ENCODE measurements at places on chromosomes 3 and 15.

- no peak for DNase-seq
Observed at GRCh38 chr3:58092521-58092920, 84.3 kb downstream of the FLNB start.

DNA sequence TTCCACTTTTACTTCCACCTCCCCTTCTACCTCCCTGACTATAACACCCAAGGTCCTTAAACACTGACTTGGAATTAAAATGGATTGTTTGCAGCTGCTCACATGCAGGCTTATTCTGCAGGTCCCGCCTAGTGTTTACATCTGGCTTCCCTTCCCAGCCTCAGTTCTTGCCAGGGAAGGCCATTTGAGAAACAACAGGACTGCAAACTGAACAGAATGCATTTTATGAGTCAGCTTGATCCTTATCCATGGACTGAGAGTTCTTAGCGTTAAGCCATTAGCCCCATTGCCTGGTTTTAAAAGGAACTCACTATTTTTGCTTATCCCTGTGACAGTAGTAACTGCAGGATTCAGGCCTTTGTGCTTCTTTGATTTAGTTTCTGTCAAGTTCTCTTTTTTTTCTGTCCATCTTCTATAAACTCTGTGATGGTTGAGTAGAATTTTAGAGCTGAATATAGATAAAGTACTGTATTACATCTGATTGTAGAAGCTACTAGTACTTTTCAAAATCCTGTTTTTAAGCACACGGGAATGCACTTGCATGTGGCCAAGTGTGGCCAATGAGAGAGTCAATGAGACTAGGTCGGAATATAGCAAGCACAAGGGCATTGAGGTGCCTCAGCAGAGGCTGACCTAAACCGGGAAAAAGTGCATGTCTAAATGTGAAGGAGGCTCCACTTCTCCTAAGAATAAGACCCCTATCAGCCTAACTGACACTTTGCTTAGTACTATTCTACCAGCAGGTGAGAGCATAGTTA lies 106.4 kb downstream of the TUSC7 start:
- no peak for DNase-seq

- DNase-seq: peak; percentile 16
Observed at GRCh38 chr15:25710184-25710583, 152.9 kb downstream of the ATP10A start.

- no peak for DNase-seq
Observed at GRCh38 chr15:58830556-58830955, 59.5 kb downstream of the MINDY2 start.

DNA sequence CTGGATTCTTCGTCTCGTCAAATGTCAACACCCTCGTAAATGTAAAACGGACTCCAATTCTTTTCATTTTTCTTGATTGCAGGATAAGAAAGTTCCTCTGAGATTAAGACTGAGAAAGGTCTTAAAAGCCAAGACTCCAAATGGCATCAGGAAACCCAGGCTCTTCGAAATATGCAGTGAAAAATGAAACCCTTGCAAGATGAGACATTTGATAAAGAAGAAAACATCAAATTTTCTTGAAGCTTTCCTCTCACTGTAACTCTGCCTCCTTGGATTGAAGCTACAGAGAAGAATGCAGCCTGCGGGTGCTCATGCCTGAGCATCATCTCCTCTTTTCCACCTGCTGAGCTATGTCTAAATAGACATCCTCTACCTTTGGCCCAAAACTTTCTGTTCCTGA lies 342.4 kb upstream of the THBS1 start:
- no peak for DNase-seq

- DNase-seq: no peak
Observed at GRCh38 chr3:68239542-68239941, 585.1 kb upstream of the SUCLG2 start.

GRCh38 chr15:87998630-87999029 lies 257.9 kb downstream of the NTRK3 start:
- DNase-seq: no peak

DNA sequence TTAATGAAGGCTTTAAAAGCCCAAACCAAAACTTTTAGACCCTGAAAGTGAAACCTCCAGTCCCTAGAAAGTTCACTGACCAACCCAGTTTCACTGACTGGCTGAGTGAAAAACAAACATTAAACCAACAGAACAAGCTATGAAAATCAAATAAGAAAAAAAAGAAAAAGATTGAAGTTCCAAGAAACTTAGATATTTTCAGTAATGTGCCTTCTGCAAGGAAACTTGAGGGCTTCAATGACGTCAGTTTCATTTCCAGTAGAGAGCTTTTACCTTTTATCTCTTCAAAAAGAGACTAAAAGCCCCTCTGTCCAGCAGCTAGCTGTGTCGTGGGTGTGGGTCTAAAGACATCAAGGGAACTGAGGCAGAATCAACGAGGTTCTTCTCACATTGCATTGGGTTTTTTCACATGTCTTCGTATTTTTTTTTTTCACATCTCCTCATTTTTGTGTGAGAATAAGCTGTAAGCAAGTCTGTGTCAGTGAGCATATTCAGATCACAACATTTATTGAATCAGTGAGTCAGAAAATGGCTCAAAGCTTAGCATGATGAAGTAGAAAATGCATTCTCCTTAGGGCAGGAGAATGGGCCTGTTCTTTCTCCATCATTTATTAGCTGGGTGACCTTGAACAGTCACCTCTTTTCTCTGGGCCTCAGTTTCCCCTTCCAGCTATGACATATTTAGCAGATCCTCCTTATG lies 54.8 kb upstream of the BCL6 start:
- DNase-seq: no peak

- no peak for DNase-seq
Observed at GRCh38 chr15:90291679-90292356, 26.3 kb downstream of the NGRN start.

GRCh38 chr3:107045791-107046190 lies 331.4 kb upstream of the CCDC54 start:
- DNase-seq: no peak

DNA sequence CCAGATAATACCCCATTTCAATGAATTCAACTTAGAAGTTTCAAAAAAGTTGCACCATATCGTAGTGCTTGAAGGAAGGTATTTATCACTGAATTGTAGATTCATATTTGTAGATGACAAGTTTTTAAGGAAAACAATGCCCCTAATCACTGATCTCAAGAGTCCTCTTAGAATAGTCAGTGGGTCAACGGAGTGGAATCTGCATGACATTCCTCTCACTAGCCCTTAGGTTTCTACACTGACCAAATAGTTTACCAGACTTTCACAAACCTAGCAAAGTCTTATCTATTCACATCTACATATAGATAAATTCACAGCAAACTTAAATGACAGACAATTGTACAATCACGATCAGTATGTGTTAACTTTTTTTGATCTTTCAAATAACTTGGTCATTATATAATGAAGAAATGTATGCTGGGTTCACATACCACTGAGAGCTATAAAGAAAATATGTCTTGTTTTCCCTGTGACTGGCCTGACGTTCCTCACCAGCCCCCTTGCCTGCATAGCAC lies 35.7 kb upstream of the PHLDB2 start:
- DNase-seq: no peak

DNA sequence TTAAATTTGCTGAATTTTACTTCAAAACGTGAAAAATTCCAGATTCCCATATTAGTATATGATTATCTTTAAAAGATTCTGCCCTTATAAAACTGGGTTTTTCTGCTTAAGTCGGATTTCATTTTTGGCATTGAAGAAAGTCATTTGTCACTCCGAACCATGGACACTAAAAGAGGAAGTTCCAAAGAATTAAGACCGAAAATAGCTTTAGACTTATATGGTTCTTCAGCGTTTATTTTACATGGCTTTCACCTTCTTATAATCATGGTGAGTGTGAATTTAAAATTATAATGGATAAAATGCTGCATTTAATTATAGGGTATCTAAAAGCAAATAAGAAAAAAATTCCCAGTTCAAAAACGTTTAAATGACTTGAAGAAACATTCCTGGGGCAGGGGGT lies 1.0 kb downstream of the C3orf38 start:
- no peak for DNase-seq

GRCh38 chr3:194758716-194759115 lies 73.0 kb downstream of the FAM43A start:
- no peak for DNase-seq

DNA sequence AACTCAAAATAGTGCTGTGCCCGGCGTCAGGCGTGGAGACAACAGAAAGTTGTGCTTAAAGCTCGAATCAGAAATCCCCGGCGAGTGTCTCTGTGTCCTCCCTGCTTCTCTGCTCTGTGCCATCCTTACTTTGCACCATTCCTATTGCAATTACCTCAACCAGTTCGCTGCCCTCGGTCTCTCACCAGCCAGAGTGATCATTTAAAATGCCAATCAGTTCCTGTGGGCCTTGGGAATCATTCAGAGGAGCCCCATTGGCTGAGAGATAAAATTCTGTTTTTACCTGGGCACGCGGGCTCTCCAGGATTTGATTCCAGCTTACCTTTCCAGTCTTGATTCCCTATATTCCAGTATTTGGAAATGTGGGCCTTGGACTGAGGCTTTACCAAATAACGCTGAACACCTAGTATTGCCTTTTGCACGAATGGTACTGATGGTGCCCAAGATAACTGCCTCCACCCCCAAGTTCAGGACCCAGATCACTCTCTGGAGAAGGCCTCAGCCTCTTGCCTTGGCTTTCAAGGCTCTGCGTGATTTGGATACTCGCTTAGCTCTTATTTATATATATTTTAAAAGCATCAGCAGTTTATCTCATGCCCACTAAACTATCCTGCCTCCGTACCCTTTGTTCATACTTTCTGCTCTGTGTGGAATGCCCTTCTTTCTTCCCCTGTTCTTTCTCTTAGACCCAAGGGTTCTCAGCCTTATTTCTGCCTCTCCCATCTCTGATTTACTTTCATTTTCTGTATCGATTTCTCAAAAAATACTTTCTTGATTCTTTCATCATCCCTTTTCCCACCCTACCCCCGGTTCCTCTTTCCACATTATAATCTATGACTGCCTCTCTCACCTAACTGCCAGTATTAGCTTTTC lies 863 bp downstream of the PSMA4 start:
- DNase-seq: no peak

GRCh38 chr3:3560591-3561311 lies 238.5 kb upstream of the LRRN1 start:
- DNase-seq: no peak

DNA sequence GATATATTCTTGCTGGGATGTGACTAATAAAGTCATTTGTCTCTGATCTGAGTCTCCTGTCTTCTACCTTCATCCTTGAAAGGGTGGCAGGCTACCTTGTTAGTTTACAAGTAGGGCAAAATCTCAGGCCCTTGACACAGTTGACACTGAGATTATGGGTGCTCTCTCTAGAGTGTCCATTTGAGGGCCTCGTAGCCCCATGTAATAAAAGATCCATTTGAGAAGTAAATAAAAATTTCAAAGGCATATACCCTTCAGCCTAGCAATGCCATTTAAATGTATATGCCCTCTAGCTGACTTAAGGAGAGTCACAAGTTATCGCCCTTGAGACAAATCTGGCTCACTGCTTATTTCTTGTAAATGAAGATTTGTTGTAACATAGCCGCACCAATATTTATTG lies 98.6 kb downstream of the TCF12 start:
- DNase-seq: no peak

DNA sequence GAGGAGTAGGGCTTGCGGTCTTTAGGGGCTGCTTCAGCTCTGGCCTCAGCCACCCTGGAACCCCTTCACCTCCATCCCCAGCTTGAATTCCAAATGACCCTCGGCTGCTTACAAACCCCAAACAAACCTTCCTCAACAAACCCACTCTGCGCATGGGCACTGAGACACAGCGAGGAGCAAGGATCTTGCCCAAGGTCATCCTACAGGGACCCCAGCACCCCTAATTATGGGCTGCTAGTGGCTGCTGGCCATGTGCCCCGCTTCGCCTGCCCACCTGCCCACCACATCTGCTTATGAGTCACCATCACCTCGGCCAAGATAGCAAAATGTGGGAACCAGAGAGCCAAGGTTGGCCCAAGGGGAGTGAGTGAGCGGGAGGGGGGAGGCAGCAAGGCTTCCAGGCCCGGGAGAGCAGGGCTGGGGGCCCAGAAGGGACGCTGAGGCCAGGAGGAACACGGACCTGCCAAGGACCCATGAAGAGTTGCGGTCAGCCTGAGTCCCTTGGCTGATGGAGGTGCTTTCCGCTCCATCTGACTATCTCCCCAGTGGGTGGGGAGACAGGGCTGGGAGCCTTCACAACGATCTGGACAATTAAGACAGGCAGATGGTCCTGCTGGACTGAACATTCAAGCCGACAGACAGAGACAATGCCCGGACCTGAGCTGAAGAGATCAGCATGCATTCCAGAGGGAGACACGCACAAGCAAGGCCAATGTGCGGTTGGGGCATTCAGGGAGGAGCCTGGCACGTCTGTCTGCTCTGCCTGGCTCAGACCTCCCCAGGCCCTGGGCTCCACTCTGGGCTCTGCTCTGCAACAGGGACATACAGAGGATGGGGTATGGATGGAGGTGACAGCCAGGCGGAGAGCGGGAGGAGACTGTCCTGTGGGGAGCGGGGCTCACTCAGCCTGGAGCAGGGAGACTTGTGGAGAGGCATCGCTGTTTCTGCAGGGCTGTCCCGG lies 10.8 kb upstream of the GRIP2 start:
- no peak for DNase-seq

- no peak for DNase-seq
Observed at GRCh38 chr15:49664716-49665115, 43.9 kb downstream of the DTWD1 start.

- DNase-seq: no peak
Observed at GRCh38 chr15:82597815-82598214, 49.3 kb downstream of the CPEB1 start.

GRCh38 chr3:173038484-173038871 lies 102.6 kb downstream of the SPATA16 start:
- no peak for DNase-seq

DNA sequence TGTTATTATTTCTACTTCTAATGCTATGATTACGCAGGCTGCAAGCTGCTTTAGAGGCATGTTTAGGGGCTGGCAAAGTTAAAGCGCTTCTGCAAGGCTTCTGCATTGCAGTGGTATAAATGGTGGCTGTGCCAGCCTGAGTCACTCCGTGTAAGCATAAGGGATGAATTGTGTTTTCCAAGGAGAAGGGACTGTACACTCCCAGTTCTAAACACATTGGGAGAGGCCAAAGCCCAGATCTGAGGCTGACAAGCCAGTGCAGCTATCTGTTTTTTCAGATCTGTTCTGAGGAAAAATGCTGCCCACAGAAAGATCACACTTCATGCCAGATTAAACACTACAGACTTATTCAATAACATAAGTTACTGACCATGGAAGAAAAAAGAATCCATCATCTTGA lies 83.8 kb downstream of the PRICKLE2 start:
- DNase-seq: no peak

- no peak for DNase-seq
Observed at GRCh38 chr3:116148881-116149851, 296.1 kb downstream of the LSAMP start.

DNA sequence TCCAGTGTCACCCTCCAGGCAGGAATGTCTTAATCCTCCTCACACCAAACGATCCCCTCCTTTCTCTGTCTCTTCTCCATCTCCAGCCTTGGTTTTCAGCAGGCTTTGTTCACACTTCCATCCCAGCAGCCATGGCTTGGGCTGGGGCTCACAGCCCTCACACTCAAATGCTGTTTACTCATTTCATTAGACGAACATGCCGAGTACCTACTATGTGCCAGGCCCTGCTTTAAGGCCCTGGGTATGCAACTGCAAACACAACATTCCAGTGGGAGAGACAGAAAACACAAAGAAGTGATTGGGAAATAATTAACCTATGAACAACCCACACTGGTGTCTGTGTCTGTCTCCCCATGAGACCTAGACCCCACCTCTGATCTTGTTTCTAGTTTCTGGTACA lies 43.9 kb downstream of the LYZL4 start:
- no peak for DNase-seq
